ENCODE measurements at places on chromosomes 11 and 22.

DNA sequence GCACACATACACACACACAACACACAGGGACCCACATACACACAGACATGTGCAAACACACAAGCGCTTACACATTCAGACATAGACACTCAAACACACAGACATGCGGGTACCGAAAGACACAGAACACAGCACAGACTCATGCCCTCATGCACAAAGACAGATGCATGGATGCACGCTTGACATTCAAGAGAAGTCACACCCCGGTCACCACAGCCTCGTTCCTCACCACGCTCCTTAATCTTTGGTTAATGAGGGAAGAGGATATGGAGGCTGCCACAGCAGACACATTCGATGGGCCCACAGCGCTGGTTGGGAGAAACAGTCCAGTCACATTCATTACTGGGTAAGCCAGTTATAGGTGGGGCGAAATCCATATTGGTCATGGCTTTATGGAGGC lies 51.9 kb upstream of the EIF3D start:
- DNase-seq = no peak

DNA sequence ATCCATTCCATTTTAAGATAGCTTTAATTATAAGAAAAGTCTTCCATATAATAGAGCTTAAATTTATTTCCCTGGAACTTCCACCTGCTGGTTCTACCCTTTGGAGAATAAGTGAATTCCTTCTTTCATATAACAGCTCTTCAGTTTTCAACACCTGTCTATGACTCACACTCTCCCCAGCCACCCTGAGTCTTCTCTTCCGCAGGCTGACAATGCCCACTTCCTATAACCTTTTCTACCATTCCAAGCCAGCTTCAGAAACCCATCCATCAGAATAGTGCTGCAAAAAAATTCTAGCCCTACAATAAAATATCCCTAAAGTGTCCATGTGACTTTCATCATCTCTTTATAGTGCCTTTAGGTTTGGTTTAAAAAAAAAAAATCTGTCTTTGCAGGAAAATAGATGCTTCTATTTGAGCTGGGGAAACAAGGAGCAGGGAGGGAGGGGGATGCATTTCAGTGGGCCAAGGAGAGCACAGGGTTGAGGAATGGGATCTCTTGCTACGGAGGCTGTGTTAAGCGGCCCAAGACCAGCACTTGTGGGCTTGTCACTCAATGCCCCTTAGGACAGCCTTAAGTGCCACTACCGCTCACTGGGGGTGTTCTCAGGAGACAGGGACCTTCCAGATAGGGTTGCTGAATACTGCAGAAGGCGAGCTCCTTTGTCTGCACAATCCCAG lies 178.6 kb downstream of the DSCAML1 start:
- no peak for DNase-seq

DNA sequence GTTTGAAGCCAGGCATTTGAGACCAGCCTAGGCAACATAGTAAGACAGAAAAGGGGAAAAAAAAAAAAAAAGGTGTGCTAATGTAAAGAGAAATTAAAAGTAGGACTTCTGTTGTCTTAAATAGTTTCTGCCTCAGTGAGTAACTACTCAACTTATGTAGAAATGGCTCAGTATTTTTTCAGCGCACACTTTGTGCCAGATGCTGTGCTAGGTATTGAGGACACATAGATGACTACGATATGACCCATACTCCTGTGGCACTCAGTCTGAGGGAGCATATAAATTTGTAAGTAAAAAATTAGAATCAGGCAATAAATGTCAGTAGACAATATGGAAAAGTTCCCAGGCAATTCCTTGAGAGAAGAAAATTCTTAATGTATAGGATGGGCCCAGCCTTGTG lies 93.9 kb downstream of the YAP1 start:
- DNase-seq = no peak

DNA sequence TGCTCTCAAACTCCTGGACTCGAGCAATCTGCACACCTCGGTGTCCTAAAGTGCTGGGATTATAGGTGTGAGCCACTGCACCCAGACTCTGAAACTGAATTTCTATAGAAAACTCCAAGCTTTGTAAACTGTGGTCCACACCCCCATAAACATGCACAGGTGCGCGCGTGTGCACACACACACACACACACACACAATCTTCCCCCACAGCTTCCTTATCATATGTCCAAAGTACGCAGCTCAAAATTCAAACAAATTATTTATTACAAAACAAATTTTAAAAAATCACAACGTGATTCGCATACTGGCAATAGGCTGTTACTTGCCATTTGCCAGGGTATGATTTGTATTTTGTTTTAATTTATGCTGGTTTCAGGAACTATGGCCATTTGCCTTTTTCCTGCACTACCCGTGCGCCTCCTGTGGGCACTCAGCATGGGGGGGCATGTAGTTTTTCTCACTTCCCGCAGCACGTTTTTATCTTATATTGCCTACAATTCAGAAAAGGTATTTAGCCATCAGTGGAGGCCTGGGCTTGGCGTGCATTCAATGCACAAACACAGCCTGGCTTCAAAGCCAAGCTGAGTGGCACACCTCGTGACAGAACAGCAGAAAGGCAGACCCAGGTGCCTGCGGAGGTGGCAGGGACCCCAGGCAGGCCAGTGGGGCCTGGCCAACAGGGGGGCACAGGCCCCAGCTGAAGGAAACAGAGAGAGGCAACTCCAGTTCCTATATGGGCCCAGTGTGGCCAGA lies 10.8 kb upstream of the SNX32 start:
- DNase-seq = no peak

DNA sequence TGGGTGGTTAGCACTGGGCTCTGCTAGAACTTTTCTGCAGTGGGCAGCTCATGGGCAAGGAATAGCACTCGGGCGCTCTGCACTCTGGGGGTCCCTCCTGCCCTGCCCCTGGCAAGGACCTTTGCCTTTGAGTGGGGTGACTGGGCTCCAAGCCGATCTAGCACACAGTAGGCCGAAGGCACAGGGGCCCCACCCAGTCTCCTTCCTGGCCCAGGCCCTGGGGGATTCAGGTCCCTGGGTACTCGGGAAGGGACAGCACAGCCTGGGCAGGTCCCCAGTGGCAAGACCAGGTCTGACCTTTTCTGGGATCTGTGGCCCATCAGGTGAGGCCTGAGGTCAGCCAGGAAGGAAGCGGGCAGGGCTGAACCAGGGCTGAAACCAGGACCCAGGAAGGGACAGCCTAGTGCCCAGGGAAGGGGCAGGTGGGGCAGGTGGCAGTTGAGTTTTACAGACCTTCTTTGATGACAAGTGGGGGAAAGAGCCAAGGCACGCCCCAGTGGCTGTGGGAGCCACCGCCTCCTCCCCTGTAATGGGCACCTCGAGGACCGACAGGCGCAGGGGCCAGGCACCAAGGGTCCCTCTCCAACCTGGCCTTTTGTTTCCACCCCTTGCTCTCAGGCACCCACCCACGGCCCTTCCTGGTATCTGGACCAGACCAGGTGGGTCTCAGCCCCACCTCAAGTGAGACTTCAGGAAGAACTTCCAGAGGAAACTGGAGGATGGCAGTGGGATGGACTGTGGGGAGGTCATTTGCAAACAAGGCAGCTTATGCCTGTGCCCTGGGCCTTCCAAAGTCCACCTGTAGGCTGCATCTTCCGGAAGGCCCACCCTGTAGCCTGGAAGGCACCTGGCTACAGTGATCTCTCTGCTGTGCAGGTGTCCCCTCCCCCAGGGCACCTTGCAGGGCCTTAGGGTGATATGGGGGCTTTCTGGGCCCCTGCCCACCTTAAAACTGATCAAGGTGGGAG lies 883 bp upstream of the AIFM3 start:
- no peak for DNase-seq

Measured in NAMALWA (cell line).